Endothelial cell (in vitro differentiated cells): ENCODE measurements at places on chromosomes 3 and 15.

DNA sequence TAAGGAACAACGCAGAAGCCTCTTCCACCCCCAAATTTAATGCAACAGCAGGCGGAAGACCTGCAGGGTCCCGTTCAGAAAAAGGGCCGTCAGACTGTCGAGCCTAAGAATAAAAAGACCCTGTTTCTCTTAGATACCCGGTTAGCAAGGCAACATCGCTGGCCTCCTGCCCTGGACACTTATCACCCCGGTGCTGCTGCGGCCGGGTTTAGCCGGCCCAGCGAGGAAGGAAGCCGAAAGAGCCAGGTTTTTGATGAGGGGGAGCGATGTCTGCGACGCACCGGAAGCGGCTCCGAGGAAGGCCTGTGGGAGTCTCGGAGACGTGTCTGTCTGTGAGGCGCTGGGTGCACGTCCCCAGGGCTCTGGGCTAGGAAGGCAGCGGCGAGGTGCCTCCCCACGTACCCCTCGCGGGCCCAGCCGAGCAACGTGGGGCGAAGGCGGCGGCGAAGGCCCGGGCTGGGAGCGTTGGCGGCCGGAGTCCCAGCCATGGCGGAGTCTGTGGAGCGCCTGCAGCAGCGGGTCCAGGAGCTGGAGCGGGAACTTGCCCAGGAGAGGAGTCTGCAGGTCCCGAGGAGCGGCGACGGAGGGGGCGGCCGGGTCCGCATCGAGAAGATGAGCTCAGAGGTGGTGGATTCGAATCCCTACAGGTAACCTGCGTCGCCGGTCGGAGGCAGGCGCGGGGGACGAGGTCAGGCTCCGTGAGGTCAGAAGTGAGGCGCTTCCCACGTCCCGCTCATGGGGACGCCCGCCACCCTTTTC is at the start of gene UBA5:
UBA5 (plus strand) TSS at position 278 of the 759 bp plus-strand sequence; CDS start at position 487, 209 bp downstream.
- peak within 1 kb of the TSS; percentile 97 for H3K4me3 ChIP-seq
- DNase-seq, result peak; percentile 50
- no peaks in the 10 kb centered on the region for H3K27me3 ChIP-seq

DNA sequence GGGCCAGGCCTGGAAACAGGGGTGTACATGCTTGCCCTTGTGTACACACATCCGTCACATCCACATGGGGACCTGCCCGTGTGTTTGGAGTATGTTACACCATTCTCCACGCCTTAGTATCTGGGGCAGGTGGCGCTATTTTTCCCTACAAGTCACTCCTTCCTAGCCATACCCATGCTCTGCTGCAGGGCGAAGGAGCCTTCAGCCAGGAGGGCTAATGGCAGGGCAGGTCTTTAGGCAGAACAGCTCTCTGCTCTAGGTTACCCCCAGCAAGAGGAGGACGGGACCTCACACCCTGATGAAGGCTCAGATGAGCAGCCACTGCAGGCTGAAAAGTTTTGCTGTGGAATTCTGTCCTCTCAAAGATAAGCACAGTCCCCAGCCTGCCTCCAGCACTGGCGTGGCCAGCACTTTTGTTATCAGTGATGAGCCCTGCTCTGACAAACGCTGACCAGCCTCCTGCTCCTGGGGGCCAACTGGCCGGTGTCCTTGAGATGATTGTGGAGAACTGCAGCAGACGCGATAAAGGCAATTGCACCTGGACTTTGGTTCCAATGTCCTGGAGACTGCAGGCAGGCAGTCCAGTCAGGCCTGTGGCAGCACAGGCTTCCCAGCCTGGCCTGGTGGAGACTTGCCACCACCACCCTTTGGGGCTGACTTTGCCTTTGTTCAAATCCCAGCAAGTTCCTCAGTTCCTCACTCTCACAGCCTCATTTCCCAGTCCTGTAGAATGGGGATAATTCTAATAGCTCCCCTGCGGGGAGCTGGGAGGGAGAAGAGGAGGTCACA is 19.8 kb upstream of the PIGZ start:
- H3K27ac ChIP-seq, result no peak overlapping the region
- no peak overlapping the region for H3K4me3 ChIP-seq
- peaks cover 6% of the 10 kb centered on the region for H3K27me3 ChIP-seq
- DNase-seq, result no peak

DNA sequence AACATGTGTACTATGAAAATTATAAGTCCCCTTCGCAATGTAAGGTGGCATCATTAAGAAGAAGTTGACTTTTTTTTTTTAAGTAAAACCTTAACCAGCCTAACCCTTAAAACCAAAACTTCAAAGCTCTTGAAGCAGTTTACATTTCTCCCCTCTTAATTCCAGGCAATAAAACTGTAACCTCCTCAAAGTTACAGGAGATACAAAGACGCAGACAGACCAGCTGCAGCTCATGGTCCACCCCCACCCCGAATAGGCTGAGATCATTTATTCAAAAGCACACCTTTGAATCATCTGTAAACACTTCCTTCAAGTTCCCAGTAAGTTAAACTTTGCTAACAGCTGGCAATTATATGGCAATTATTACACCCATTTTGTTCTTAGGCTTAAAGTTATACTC is 414.5 kb downstream of the ERC2 start:
- no peak overlapping the region for H3K27ac ChIP-seq
- no peak for DNase-seq
- no peaks in the 10 kb centered on the region for H3K36me3 ChIP-seq
- H3K4me1 ChIP-seq, result no peaks in the 10 kb centered on the region
- peaks cover 1% of the 10 kb centered on the region for H3K27me3 ChIP-seq

- DNase-seq, result no peak
- H3K36me3 ChIP-seq, result peaks cover 4% of the 10 kb centered on the region
- peaks cover 45% of the 10 kb centered on the region for H3K4me1 ChIP-seq
These were observed 4.8 kb downstream of the CSK start for GRCh38 chr15:74786551-74787165.

DNA sequence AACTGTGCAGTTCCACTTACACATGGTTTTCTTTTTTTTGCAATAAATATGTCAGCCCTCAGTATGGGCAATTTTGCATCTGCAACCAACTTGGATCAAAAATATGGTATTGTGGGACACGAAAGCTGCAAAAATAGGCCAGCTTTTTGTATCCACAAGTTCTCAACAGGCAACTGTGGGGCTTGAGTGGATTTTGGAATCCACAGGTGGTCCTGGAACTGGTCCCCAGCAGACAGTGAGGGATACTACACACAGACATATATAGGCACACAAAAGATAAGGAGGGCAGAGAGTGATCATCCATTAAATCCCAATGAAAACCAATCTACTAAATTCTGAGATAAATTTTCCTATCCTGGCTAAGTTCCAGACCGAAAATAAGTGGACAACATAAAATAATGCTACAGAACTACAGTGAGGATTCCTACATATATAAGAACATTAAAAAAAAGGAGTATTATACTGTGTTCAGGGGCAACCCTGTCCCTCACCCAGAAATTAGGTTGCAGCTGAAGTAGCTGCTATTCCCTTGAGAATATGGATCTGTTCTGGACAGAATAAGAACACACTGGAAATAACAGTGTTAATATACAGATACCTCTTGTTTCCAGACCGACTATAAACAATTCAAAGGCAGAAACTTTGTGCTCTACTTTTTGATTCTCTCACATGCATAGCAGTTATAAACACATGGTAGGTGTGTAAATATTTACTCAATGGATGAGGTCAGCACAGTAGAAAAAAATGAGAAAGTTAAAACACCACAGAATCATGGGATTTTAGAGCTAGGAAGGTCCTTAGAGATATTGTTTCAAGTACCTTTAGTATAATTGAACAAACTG is 25.4 kb downstream of the DENND4A start:
- no peaks in the 10 kb centered on the region for H3K4me1 ChIP-seq
- no peak for DNase-seq
- no peak overlapping the region for H3K27ac ChIP-seq
- no peaks in the 10 kb centered on the region for H3K36me3 ChIP-seq

- H3K27ac ChIP-seq, result no peak overlapping the region
- peaks cover 13% of the 10 kb centered on the region for H3K4me1 ChIP-seq
These were observed 140.7 kb downstream of the CMSS1 start for GRCh38 chr3:99958222-99958912.
